ENCODE measurements at places on chromosomes 2 and 18.
A peak's percentile ranks its signal among the peaks of the same experiment; 100 is the strongest.

DNA sequence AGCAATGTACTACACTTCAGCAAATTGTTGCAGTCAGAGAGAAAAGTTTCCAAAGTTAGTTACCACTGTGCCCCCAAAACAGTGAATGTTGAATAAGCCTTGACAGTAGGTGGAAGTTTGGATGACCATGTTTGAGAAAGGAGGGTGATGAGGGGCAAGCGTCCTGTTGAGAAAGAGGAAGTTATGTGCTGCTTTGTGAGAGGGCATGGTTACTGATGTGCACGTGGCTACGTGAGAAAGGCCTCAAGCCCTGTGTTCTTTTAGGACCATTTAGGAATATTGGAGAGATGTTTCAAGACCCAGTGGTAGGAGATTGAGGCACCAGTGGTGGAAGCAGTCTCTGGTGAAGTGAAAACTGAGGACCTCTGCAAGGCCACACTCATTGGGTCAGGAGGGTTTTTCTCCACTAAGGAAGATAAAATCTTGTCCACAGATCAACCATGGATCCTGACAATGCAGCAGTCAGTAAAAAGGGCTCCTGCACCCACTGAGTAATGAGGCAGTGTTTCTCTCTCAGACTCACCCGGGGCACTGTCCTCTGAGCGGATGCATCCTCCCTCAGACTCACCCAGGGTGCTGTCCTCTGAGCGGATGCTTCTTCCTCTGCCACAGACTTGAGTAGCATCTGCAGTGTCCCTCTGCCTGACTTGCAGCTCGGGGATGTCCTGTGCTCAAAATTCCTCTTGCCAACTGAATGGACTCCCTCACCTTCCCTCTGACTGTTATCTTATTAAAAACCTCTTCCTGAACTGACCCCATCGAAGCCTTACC lies 34.7 kb upstream of the ACTR3 start:
- DNase-seq, result no peak

DNA sequence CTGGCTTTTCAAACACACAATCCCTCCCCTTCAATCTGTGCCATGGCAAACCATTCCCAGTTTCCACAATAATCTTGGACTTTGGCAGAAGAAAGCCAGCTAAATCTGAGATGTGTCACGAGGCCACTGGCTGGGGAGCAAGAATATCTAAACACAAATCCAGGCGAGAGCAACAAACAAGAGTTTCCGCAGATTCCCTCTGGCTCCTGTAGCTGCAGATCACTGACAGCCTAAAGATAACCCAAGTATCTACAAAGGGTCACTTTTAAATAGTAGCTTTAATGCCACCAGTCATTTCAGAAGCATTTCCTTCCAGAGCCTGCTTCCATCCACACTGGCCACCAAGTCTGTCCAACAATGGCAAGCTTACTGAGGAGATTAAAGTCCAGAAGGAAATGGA lies 86.9 kb downstream of the ACVR1 start:
- DNase-seq, result no peak

- DNase-seq, result no peak
These were observed 91.6 kb upstream of the TANK start for GRCh38 chr2:161068670-161069069.

GRCh38 chr2:57703407-57703806 lies 343.2 kb upstream of the VRK2 start:
- no peak for DNase-seq

DNA sequence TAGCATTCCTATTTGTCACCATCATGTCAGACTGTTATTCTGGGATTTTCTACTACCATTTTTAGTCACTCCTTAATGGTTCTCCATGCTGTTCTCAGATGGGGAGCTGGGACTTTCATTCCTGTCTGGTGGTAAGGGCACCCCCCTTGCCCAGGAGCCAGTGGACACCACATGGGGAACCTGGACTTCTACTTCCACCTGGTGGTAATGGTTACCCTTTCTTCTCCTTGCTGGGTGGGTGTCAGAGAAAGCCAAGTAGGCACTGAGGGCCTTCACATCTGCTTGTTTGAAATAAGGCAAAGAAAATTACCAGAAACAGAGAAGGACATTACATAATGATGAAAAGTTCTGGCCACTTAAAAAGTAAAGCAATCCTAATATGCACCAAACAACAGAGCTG lies 239.8 kb downstream of the FHOD3 start:
- DNase-seq, result no peak

GRCh38 chr2:240817496-240818292 lies 2.3 kb downstream of the KIF1A start:
- DNase-seq, result no peak

DNA sequence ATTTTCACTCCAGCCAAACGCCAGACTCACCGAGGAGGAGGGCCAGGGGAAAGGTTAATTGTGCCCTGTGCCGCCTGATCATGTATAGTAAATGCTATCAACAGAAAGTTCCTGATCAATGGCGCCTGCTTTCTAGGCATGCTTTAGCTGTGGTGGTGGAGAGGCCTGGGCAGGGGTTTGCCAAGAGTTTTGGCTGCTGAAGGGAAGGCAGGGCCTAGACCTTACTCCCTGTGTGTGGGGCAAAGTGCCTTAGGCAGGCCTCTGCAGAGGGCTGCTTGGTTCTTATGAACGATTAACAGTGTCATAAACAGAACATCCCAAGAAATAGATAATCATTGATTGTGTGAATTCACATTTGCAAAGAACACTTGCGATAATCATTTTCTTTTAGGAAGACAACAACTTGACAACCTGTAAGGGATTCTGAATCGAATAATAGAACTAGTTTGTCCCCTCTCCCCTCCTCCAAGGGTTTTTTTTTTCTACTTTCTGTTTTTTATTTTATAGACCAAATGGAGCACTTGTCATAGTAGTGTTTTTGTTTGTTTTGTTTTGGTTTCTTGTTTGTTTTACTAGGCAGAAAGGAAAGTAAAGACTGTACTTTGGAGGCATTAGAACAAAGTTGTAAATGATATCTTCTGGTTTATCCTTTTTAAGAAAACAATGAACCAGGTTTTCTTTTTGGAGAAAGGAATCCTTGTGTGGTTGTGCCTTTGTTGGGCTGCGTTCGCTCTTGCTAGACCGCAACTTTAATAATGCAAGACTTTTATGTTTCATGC lies 6.5 kb downstream of the TSHZ1 start:
- no peak for DNase-seq

- no peak for DNase-seq
These were observed 24.4 kb downstream of the GPR39 start for GRCh38 chr2:132441051-132441450.

- no peak for DNase-seq
These were observed 21.8 kb downstream of the PDE1A start for GRCh38 chr2:182404975-182405561.

GRCh38 chr2:138267902-138268254 lies 233.7 kb upstream of the SPOPL start:
- no peak for DNase-seq

GRCh38 chr2:235066895-235067294 lies 115.1 kb downstream of the SH3BP4 start:
- no peak for DNase-seq

- DNase-seq, result peak; percentile 34
These were observed 44.3 kb downstream of the ZNF516 start for GRCh38 chr18:76450452-76451395.

GRCh38 chr18:58937887-58938267 lies 73.2 kb downstream of the ZNF532 start:
- no peak for DNase-seq

GRCh38 chr2:85765081-85765731 lies 11.4 kb downstream of the ATOH8 start:
- DNase-seq, result no peak

GRCh38 chr2:11899264-11899818 lies 152.9 kb downstream of the LPIN1 start:
- no peak for DNase-seq

DNA sequence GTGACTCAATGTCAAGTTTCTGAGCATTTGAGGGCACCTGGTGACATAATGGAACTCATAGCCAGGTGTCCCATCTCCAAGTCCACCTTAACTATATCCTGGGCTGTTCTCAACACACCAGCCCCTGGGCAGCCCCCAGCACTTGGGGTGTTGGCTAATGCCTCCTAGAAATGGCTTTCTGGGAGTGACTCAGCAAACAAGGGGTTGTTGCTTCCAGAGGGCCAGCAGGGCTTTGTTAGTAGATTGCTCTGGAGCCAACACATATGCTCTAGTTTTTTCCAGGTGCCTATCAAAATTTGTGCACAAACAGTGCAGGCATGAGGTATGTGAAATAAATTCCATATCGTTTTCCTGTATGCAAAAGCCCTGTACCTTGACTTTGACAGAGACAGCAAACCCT lies 448.4 kb downstream of the SLC4A3 start:
- DNase-seq, result no peak

DNA sequence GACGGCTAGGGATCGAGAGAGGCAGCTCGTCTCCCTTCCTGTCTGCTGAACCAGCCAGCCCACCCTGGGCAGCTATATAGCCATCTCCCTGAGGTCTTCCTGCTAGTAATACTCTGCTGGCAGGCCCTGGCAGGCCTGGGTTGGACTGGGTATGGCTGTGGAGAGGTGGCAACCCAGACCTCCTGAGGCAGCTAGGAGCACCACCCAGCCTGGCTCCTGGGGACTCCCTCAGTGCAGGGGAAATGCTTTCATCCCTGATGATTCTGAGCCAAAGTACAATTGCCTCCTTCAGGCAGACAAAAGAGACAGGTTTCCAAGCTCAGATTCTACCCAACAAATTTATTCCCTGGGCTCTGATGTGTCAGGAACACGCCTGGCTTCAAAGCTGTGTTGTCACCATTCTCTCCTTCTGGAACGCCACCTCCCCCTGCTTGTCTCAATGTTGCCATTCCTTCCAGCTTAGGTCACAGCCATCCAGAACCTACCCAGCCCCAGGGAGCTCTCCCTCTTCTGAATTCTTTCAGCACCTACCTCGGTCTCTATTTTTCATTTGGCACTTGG lies 4.7 kb upstream of the DNAJB2 start:
- peak; percentile 77 for DNase-seq

GRCh38 chr2:227082286-227082685 lies 81.7 kb downstream of the COL4A4 start:
- no peak for DNase-seq

DNA sequence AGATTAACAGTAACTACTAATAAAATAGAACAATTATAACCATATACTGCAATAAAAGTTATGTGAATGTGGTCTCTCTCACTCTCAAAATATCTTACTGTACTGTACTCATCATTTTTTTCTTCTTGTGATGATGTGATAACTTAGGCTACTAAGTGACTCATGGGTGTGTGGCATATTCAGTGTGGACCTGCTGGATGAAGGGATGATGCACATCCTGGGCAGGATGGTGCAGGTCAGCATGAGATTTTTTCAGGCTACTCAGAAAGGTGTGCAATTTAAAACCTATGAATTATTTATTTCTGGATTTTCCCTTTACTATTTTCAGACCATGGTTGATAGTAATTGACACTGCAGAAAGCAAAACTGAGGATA lies 90.7 kb downstream of the NCKAP5 start:
- no peak for DNase-seq

DNA sequence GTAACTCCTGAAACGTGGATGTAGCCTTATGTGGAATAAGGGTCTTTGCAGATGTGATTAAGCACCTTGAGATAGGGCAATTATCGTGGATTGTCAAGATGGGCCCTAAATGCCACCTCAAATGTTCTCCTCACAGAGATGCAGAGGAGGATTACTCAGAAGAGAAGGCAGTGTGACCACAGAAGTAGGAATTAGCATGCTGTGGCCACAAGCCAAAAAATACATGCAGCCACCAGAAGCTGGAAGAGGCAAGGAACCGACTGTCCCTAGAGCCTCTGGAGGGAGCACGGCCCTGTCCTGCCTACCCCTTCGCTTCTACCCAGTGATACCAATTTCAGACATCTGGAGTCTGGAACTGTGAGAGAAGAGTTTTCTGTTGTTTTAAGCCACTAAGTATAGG lies 47.3 kb upstream of the MGAT5 start:
- no peak for DNase-seq

DNA sequence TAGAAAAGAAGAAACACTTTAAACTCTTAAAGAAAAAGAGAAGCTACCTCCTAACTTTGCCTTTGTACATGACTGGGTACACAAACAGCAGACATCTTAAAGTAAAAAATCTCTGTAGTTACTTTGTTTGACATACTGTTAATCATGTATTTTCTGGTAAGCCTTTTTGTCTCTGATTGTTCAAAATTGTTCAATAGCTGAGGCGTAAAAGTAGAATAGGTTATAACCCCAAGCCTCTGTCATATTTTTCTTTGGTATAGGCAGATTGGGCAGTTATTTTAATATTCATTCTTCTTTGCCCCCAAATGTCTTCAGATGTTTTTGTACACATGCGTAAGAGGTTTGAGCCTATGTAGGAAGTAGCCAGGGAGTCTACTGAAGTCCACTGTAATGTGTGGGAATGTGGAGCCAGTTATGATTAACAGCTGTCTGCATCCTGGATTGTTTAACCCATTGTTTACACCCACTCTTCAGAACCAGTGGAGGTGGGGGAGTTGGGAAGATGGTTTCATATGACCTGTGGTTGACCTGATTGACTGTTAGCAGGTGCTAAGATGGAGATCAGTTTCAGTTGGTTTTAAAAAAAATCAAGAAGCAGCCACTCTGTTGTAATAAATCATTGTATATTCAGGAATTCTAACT lies 150.5 kb downstream of the TANC1 start:
- DNase-seq, result no peak
